ENCODE measurements at places on chromosomes 5 and 9.
A peak's percentile ranks its signal among the peaks of the same experiment; 100 is the strongest.

DNA sequence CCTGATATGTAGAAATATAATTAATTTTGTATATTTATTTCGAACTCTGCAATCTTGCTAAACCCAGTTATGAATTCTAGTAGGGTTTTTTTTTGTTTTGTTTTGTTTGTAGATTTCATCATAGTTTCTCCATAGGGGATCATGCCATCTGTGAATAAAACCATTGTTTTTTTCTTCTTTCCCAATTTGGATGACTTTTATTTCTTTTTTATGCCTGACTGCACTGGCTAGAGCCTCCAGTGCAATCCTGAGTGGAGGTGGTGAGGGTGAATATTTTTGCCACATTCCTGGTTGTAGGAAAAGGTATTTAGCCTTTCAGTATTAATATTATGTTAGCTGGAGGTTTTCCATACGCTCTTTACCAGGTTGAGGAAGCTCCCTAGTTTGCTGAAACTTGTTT is 70.0 kb upstream of the GFPT2 start:
- no peak for DNase-seq

GRCh38 chr9:137970098-137970497 is 92.5 kb downstream of the CACNA1B start:
- DNase-seq = no peak

- DNase-seq = peak; percentile 30
Measured at GRCh38 chr5:15463231-15463980, 36.6 kb upstream of the FBXL7 start.

- no peak for DNase-seq
Measured at GRCh38 chr9:71740199-71740598, 28.1 kb downstream of the CEMIP2 start.

DNA sequence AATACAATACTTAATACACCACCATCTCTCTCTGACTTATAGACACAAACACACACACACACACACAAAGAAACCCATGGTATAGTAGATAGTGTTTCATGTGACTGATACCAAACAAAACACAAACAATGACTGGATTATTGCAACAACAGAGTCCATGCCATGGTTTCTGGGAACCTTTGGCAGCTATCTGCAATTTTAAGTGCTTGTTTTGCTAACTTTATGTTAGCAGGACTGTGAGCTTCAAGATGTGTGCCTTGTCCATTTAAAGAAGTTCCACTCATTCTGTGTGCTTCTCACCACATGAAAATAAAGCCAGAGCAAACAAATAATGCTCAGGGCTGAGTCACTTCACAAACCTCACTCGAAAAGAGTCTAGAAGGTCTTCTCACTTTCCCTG is 15.1 kb upstream of the LURAP1L start:
- no peak for DNase-seq

GRCh38 chr5:176632745-176633144 is 2.3 kb downstream of the EIF4E1B start:
- no peak for DNase-seq

DNA sequence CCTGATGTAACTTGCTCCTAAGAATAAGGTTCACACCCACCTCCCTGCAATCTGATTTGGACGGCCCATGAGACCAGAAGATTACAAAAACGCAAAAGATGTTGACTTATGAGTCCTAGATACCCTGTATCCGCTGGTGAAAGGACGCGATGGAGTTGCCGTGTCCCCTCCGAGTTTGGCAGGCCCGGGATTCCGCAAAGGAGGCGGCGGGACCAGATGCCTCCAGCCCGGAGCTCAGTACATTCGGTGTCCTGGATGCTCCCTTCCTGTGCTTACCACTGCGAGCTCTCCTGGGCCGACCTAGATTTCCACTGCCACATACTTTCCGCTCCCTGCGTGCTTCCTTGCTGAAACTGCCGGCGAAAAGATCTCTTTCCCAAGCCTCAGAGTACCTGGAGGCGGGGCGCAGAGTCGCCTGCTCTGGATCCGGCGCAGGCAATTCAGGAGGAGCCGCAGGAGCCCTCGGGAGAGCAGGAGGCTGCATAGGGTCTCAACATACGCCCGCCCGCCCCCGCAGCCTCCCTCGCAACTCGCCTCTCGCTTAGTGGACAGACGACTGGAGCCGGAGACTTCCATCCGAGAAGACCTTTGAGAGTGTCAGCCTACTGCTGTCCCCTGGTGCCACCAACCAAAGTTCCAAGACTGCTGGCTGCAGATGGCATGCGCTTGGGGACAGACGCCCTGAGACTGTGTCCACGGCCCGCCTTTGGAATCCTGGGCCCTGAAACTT is 39.8 kb downstream of the ANXA2R start:
- DNase-seq = no peak

GRCh38 chr9:134658378-134658955 is 16.9 kb downstream of the COL5A1 start:
- DNase-seq = no peak

DNA sequence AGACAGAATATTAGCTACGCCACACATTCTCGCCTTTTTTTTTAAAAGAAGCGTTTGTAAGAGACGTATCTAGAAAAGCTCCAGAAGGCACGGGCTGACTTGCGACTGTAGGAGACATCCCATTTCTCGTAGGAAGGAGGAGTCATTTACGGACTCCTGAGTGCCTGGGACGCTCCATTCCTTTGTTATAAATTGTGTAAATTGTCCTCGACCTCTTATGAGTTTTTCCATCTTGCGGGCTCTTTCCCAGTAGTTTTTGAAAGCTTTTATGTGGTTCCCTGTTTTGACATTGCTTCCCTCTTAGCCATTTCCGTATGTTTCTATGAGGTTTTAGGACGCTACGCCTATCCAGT is 1.0 kb downstream of the RABL6 start:
- peak; percentile 17 for DNase-seq
